ENCODE measurements at places on chromosomes 5 and 9.
A peak's percentile ranks its signal among the peaks of the same experiment; 100 is the strongest.

GRCh38 chr9:12774861-12775678 is at the start of gene LURAP1L:
LURAP1L (plus strand) TSS chr9:12775020; CDS start chr9:12775716, 696 bp downstream.
- DNase-seq, result no peak

- no peak for DNase-seq
These were observed 599 bp upstream of the MOCS2 start for GRCh38 chr5:53110156-53110555.

- DNase-seq, result no peak
These were observed 5.8 kb downstream of the PAEP start for GRCh38 chr9:135567311-135567710.

GRCh38 chr9:78097541-78097940 is 65.9 kb upstream of the GNAQ start:
- DNase-seq, result no peak

DNA sequence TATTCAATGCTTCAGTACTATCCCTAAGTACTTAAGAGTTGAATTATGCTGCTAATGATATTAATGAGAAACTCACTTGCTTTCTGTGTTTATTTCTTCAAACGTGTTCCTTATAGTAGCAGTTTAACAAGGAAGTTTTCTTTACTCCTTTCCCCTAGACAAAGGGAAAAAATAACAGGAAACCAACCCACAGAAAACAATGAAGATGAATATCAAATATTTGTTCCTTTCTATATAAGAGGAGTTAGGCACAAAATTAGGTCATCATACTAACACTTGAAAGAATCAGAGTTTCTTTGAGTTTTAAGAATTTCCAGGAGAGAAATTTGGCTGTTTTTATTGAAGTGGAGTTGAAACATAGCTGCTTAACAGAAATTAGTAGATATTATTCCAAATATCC is 15.4 kb upstream of the OCLN start:
- no peak for DNase-seq

- no peak for DNase-seq
These were observed 97.5 kb downstream of the MARCHF11 start for GRCh38 chr5:16082053-16082452.

DNA sequence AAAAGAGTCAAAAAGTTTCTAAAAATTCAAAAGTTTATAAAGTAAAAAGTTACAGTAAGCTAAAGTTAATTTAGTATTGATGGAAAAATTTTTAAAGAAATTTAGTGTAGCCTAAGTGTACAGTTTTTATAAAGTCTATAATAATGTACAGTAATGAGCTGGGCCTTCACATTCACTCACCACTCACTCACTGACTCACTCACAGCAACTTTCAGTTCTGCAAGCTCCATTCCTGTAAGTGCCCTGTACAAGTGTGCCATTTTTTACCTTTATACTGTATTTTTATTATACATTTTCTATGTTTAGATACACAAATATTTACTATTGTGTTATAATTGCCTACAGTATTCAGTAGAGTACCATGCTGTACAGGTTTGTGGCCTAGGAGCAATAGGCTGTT is 239.5 kb upstream of the MAP3K1 start:
- no peak for DNase-seq

DNA sequence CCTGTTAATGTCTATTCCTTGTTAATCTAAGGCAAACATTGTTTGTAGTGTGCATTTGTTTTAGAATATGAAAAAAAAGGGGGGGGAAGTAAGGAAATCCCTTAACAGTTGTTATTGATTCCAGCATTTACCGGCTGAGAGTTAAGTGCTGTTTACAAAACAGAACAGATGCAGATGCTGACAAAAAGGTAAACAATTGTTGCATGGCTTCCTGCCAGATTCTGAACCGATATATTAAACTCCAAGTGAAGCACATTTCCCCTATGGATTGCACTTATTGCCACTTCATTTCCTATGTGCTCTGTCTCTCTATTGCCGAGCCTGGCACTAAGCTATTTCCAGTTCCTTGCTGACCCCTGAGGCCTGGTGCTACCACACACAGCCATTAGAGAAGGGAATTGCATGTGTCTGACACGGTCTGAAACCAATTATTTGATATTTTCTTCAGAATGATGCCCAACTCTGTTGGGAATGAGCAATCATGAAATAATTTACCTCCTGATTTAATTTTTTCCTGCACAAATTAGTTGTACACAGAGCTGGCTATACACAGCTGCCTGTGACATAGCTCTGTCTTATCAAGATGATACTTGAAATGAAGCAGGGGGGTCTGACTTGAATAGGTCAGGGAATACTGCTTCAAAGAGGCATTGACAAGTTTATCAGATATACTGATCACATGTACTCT is 109.8 kb downstream of the KIAA0825 start:
- no peak for DNase-seq

- no peak for DNase-seq
These were observed 50.7 kb downstream of the CNTLN start for GRCh38 chr9:17185481-17186029.

- no peak for DNase-seq
These were observed 82.3 kb downstream of the CEMIP2 start for GRCh38 chr9:71685988-71686387.

DNA sequence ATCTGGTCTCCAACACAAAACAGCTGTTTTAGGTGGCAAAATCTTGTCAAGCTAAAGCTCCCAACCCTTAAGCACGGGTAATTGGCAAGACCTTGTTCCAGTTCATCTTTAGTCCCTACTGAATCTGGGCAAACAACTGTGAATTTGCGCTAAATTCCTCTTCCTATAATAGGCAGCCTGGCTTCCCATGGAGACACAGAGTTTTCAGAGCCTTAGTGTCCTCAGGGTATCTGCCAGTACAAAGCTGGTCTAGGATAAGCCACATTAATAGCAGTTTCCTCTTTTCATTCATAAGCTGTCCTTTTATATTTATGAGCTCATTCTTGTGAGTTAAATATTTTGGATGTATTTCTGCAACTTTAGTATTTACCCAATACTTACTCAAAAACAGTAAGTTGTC is 59.5 kb downstream of the FGF10 start:
- DNase-seq, result no peak

- no peak for DNase-seq
These were observed 84.5 kb downstream of the TMEM167A start for GRCh38 chr5:82992646-82993045.

- DNase-seq, result no peak
These were observed 17.2 kb downstream of the RNF14 start for GRCh38 chr5:141986072-141986471.

- DNase-seq, result no peak
These were observed 19.2 kb downstream of the SIL1 start for GRCh38 chr5:139178935-139179334.

DNA sequence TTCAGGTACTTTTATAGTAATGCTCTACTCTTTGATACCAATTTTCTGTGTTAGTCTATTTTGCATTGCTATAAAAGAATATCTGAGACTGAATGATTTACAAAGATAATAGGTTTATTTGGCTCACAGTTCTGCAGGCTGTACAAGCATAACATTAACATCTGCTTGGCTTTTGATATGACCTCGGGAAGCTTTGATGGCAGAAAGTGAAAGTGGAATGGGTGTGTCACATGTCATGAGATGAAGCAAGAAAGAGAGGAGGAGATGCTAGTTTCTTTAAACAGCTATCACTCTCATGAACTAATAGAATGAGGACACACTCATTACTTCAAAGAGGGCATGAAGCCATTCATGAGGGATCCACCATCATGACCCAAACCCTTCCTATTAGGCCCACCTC is 270.9 kb upstream of the IL12B start:
- DNase-seq, result no peak

DNA sequence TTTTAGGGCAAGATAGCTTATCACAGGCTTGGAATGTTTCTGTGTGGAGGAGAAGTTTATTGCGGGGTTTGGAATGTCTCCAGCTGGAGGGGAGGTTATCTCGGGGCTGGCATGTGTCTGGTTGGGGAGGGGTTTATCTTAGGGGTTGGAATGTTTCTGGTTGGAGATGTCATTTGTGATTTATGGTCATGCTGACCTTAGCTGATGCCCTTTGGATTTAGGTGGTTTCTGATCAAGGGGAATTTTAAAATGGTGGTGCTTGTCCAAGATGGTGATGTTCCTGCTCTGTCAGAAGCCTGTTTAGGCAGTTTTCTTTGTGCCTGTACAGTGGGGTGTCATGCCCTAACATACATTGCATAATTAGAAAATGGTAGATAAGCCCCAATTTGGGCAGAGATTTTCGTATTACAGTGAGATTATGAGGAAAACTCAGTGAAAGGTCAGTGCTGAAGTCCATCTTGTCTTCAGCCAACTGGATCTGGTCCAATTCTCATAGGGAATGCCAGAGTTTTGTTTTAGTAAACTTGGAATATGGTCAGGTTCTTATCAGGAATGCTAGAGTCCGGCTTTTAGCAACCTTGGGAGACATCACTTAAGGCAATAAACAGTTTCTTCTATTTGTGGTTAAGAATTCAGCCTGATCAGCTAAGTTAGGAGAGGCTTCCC is 14.3 kb downstream of the CDK20 start:
- DNase-seq, result no peak

- no peak for DNase-seq
These were observed 1.9 kb upstream of the SNAPC3 start for GRCh38 chr9:15420796-15421195.

GRCh38 chr9:121892706-121893105 is 200.4 kb downstream of the TTLL11 start:
- DNase-seq, result no peak

DNA sequence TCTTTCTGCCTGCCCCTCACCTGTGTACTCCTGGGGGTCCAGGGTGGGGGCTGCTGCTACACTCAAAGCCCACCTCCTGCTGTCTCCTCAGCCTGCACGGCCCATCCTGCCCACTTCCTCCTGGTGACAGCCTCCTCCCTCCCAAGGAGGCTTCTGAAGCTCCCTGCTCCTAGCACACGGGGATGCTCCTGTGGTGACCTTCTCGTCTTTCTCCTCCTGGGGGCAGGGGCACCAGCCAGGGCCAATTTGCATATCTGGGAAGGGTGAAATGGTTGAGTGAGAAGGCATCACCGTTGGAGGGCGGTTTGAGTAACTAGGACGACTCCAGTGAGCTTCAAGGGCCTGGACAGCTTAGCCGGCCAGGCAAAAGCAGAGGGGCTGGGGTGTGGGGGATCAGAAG is 51.9 kb upstream of the COL5A1 start:
- no peak for DNase-seq

GRCh38 chr9:123590499-123590898 is 234.5 kb downstream of the CRB2 start:
- DNase-seq, result no peak

- peak; percentile 50 for DNase-seq
These were observed at the start of gene SEMA4D for GRCh38 chr9:89497978-89498851. SEMA4D (minus strand) TSS chr9:89498113; CDS start chr9:89405456, 92,657 bp downstream.

DNA sequence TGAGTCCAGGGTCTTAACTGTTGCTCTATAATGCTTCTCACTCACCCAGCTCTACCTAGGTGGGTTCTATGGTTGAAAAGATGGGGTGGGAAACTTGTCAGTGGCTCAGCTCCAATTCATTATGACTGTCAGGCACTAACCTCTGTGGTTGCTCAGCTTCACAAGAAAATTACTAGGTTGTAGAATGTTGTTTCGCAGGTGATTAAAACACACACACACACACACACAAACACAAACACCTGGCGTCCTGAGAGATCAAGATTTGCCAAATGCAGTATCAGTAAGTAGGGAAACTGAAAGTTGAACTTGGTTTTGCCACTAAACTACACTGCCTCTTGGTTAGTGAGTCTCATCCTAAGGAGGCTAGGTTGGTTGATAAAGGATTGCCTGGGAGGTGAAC is 2.8 kb downstream of the MCCC2 start:
- DNase-seq, result no peak

- DNase-seq, result no peak
These were observed 13.6 kb downstream of the LRRC8A start for GRCh38 chr9:128895556-128895955.

GRCh38 chr5:676699-677076 is 16.5 kb downstream of the TPPP start:
- DNase-seq, result no peak

DNA sequence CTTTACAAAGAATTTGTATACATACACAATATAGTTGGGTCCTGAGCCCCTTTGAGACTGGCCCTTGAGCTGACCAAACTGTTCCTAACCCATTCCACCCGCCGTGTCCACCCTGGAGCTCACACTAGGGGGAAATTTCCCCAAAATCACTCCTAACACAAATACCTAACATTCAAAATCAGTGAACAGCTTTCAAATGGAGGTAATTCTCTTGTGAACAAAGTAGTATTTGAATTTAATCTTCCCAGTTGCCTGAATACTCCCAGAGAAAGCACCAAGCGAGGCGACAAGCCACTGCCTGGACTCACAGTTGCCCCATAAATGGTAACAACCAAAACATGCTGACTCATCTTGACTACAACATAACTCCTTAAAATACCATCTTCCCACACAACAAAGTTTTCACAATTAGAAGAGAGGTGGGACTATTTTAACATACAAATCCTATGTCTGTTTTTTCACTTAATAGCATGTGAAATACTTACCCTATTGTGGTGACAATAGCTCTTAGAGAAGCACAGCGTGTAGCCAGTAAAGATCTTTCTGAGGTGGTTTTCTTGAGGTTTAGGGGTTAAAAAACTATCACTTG is 31.7 kb upstream of the SCAMP1 start:
- DNase-seq, result no peak

Data from iPS DF 6.9 (cell line).